ENCODE measurements at places on chromosomes 2 and 18.

GRCh38 chr2:28664120-28664842 lies 87.3 kb upstream of the PPP1CB start:
- no peak for DNase-seq

DNA sequence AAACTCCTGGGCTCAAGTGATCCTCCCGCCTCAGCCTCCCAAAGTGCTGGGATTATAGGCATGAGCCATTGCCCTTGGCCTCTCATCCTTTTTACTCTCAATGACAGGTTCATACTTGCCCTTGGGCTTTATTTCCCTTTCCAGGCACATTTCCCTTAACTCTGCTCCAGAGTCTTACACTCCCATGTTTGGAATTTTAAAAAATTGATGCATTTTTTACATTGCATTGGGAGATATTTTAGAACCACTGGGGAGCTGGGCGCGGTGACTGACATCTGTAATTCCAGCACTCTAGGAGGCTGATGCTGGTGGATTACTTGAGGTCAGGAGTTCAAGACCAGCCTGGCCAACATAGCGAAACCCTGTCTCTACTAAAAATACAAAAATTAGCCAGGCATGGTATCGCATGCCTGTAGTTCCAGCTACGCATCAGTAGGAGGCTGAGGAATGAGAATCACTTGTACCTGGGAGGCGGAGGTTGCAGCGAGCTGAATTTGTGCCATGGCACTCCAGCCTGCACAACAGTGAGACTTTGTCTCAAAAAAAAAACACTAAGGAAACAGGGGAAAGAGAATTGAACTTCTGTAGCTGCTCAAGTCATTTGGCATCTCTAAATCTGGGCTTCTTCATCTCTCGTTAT lies 18.2 kb downstream of the TGIF1 start:
- DNase-seq: no peak

GRCh38 chr2:134406311-134406710 lies 152.4 kb downstream of the MGAT5 start:
- no peak for DNase-seq

GRCh38 chr2:112821142-112821541 lies 15.4 kb downstream of the IL1B start:
- no peak for DNase-seq

GRCh38 chr2:120369250-120369649 lies 23.3 kb downstream of the INHBB start:
- no peak for DNase-seq

DNA sequence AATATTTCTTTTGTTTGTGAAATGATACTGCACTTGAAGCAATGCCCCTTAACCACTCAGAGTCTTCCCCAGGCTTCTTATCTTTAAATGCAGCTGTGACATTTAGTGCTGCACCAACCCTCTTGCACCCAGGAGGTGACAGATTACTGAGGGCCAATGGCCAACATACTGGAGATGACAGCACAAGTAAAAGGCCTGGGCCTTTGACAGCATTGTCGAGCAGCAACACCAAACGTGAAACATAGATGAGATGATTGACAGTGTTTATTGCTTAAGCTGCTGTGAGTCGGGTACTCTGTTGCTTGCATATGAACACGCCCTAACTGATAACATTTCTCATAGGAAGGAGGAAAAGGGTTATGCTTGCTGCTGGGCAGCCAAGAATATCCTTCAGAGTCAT lies 80.3 kb downstream of the THNSL2 start:
- DNase-seq: no peak

- no peak for DNase-seq
Observed at GRCh38 chr2:171553858-171554257, 31.6 kb downstream of the CYBRD1 start.
